ENCODE measurements at places on chromosomes 6 and 20.

DNA sequence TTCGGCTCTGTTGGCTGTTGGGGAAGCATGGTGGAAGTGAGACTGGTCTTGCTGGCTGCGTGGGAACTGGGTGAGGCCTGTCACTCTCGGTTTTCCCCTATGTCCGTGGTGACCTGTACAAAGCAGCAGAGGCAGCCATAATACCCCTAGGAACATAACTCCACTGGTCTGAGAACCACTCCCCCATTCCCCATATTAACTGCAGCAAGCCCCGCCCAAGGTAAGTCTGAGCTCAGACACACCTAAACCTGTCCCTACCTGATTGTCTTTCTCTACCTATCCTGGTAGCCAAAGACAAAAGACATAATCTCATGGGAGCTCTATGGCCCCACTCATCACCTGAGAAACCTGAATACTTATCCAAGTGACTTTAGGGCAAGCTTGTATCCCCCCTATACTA lies 156.3 kb upstream of the PHACTR1 start:
- DNase-seq = no peak

DNA sequence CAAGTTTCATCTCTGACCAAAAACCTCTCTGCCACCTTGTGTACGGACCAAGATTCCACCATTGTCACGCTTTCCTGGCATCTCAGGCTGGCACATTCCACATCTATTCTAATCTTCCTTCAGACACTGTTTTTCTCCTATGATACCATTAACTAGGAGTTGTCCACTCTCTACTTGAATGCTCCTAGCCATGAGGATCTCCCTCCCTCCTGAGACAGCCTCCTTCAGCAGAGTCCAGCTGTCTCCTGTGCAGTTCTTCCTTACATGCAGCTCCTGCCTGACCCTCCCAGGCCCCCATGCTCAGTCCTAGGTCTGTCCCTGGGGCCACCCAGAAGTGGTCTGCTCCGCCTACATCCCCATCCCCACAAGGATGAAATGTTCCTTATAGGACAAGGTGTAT lies 90.9 kb downstream of the CHMP4B start:
- no peak for DNase-seq

- no peak for DNase-seq
Observed at GRCh38 chr20:40778894-40779496, 90.0 kb upstream of the MAFB start.

DNA sequence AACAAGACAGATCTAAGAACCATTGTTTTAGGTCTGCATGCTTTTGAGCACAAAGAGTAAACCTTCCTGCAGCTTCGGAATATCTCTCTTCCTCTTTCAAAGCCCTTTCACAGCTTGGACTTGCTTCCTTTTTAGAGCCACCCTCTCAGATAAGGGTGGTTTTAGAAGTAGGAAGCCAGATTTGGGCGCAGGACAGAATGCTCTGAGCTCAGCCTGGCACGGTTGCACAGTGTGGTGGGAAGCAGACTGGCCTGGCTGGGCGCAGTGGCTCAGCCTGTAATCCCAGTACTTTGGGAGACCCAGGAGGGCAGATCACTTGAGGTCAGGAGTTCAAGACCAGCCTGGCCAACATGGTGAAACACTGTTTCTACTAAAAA lies 35.6 kb upstream of the PNRC1 start:
- no peak for DNase-seq
